M059J (cell line): ENCODE measurements at places on chromosomes 3 and 15.
A peak's percentile ranks its signal among the peaks of the same experiment; 100 is the strongest.

- no peak for DNase-seq
Measured at GRCh38 chr15:40298216-40298935, 9.4 kb downstream of the PLCB2 start.

DNA sequence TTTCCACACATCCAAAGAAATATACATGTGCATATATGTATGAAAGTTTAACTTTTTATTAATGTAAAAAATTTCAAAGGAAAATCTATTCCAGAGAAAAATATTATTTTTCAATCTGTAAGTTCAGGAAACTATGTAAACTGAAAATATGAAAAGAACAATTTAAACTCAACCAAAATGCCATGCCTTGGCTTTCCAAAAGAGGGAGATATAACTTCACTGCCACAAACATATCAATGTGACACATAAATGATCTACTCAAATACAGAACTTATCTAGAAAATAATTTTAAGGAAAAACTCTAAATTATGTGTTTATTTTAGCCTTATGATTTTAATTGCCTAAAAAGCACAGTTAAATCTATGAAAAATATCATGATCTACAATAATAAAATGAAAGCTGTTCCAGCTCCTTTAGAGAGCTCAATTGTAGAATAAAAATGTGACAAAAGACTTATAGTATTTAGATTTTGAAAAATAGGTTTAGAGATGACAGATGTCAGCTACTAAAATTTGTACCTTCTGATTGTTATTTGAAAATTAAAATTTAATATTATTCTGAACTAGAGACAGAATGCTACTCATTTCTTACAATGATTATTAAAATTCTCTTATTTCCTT, 94.8 kb downstream of the GBE1 start:
- peak; percentile 9 for DNase-seq

DNA sequence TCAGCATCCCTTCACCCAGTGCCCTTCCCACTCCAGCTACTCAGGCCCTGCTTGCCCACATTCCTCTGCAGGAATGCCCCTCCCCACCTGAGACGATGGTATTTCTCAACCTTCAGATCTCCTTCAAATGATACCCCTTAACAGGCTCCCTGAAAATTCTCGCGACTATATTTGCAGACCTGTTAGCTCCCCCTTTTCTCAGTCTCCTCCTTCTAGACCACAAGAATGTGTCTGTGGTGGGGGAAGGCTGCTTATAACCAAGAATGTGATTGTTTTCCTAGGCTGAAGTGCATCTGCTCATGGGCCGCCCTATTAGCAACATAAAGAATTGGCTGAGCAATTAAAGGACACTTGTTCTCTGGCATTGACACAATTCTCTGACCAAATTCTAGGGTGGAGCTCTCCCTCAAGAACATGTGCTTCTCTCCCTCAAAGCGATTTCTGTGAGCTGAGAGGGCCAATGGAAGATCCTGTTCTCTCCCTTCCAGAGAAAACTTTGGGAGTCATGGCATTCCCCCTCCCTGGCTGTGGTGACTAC, 19.1 kb upstream of the LIMD1 start:
- peak; percentile 55 for DNase-seq

GRCh38 chr3:196049653-196050052, 32.2 kb downstream of the TFRC start:
- DNase-seq, result no peak

- DNase-seq, result peak; percentile 65
Measured at GRCh38 chr3:192122832-192123594, 604.3 kb downstream of the FGF12 start.

GRCh38 chr15:74178326-74179100, 5.0 kb downstream of the ISLR start:
- DNase-seq, result no peak

DNA sequence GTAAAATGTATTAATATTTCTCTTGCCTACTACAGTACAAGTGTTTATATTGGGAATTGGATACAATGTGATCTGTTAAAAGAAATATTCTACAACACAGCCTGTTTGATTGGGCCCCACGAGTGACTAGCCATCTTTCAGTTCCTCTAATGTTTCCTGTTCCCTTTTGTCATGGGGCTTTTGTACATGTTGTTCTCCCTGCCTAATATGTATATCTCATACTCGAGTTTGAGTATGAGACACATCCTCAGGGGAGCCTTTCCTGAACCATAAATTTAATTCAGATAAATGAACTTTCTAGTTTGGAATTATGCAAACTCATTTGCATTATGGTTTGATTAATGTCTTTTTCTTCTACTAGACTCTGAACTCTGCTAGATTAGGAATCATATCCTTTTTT, 65.5 kb downstream of the MEF2A start:
- DNase-seq, result no peak

DNA sequence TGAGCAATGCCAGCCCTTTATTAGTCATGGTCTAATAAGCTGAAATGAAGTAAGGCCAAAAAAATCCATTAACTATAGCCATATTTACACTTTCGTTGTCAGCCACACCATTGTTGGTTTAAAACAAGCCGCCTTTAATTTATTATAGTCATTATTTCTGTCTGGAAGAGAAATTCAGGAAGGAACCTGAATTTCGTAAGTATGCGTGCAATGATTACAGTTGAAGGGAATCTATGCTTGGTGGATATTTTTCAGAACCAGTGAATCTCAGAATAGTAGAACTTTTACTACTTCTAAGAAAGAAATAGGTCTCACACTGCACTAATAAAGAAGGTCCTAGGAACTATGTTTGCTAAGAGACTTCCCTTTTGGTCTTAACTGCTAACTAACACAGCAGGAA, 59.1 kb downstream of the FAM43A start:
- no peak for DNase-seq

GRCh38 chr15:36407647-36408046, 171.8 kb upstream of the CDIN1 start:
- DNase-seq, result peak; percentile 88

DNA sequence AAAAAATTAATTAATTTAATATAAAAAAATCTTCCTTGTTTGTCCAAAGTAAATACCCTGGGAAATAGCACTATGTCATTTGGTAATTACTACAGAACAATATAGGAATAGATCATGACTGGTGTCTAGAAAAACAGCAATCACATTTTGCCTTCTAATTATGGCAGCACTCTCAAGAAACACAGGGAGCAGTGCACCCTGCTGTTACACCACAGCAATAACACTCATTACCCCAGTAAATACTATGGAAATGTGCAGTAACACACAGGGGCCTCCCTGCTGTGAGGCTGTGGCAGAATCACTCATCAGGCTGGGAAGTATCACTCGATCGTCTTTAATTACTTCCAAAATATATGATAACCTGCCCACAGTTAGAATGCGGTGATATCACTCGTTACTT, 646.0 kb downstream of the TUSC7 start:
- DNase-seq, result peak; percentile 2

- DNase-seq, result no peak
Measured at GRCh38 chr3:185709251-185709955, 115.4 kb downstream of the IGF2BP2 start.

DNA sequence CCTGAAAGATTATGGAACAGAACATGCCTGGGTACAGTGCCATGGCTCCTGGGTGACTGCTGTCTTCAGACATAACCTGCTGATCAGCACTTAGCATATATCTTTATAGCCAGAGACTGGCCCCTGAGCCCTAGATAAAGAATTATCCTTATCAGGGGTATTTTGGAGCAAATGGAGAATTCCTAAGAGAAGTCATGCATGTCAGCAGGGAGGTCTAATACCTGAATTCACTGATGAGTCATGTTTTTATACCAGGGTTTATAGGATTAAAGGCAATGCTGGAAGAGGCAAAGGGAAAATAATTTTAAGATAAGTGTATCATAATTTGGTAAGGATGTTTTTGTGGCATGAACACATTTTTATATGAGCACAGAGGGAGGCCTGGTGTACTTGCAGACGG, 159.8 kb downstream of the ADAMTSL3 start:
- no peak for DNase-seq

GRCh38 chr3:141255137-141255845, 23.7 kb downstream of the PXYLP1 start:
- no peak for DNase-seq

- no peak for DNase-seq
Measured at GRCh38 chr15:79919090-79919748, 22.4 kb upstream of the MTHFS start.

- DNase-seq, result no peak
Measured at GRCh38 chr3:123341-123740, 73.2 kb upstream of the CHL1 start.

DNA sequence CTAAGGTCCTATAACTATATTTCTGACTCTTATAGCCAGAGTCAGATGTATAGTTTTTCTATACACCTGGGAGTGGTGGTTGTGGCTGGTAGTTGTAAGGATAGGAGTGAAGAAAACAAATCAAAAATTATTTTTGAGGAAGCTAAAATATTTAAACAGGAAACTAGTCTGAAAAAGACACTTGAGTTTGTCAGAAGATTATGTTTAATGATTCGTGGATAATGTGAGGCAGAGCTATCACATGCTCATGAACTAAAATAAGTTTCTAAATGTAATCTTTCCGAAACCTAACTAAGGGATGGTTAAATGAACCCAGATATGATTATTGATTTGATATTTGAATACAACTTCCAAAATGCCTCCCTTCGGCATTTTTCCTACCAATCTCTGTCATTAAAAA, 30.4 kb downstream of the GABRR3 start:
- no peak for DNase-seq

DNA sequence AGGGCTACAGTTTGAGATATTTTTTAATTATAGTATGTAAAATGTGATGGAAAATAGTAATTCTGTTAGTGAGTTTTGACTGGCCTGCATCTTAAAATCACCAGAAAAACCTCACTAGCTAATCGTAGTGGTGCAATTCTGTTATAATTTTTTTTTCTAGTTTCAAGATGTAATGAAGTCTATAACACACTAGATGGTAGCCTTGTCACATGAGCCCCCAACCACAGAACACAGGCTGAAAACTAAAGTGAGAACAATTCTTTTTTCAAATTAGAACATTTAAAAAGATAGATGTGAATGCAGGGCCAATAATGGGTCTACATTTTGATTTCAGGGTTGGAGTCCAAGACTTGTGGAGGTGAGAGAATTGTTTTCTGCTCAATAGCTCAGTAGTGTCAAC, 83.3 kb upstream of the KCNH8 start:
- no peak for DNase-seq

GRCh38 chr15:27086149-27086548, 115.2 kb downstream of the GABRG3 start:
- DNase-seq, result no peak

DNA sequence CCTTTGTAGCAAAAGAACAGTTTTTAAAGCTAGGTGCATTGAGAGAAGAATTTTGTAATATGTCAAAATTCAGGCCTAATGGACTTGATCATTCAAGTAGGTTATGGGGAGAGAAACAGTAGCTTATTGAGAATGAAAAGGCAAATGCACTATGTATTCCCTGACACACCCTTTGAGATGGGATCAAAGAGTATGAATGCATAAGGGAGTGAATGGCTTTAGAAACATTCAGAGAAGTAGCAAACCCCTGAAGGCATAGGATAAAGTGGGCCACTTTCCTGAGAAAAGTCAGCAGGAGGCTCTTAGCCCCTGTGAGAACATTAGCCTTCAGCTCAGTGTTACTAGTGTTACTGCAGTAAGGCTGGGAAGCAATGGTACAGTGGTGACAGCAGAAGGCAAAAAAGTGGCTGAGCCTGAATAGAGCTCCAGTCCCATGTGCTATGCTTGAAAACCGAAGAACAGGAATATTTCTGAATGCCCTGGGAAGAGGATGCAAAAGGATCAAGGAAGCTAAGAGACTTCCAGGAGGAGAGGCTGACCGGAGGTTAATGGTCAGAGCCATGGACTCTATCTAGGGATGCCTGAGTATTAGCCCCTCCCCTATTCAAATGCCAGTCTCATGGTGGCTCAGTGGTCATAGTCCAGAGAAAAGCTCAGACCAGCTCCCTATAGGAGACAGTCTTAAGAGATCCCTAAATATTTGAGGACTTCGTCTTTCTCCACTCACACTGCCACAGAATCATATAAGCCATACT, 218.2 kb upstream of the SGO1 start:
- DNase-seq, result no peak

DNA sequence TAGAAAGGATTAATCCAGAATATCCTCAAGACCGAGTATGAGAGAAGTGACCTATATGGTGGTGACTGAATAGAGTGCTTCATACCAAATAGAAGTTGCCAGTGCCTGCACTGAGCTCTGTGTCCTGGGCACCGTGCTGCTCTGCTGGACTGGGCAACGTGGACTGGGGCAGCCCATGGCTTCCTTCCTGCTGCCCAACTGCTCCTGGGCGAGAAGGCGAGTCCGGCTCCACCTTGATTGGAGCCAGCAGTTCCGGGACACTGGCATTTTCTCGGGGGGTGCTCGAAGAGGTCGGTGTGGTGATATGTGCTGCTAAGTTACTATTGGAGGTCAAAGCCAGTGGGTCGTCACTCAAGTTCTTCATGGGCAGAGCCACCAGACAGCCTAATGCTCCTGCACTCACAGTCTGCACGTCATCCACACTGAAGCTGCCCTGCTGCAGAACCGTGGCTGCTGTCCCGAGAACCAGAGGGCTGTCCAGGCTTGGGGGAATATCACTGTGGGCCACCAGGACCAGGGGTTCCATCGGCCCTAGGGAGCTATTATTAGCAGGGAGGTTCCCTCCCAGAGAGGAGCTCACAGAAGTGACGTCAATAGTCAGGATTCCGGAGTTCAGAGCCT, 14.1 kb downstream of the ZXDC start:
- DNase-seq, result no peak

GRCh38 chr15:73233623-73234022, 135.1 kb downstream of the HCN4 start:
- no peak for DNase-seq

- DNase-seq, result no peak
Measured at GRCh38 chr3:122882361-122882947, 87.6 kb downstream of the SLC49A4 start.

GRCh38 chr3:32457971-32458471, 44.6 kb downstream of the CMTM6 start:
- no peak for DNase-seq

DNA sequence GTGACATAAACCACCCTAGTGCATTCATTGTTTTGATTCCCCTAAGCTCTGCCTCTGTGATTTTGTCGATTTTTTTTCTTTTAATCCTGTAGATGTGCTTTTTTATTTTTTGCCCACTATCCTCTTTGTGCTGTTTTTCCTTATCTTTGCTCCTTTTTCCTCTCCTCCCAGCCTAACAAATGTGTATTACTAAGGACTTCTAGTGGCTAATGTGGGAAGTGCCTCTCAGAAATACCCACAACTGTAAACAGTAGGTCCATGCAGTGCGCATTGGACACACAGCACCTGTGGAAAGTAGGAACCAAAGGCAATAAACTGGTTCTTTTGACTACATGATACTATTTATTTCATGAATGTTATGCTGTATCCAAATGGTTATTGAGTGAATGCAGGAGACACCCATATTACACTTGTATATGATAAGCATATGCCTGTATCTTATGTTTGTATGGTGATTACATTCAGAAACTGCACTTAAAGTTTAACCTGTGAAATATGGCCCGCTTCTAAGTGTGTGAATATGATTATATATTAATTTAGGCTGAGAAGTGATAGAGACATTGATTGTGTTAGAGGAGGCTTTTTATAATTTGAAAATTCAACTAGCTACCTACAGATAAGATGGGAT, 147.8 kb downstream of the PLCL2 start:
- DNase-seq, result peak; percentile 14
